Fibroblast of skin of left quadriceps (primary cell): ENCODE measurements at places on chromosomes 16 and 17.

- no peak for DNase-seq
These were observed 15.2 kb upstream of the CLEC18C start for GRCh38 chr16:70158261-70158939.

DNA sequence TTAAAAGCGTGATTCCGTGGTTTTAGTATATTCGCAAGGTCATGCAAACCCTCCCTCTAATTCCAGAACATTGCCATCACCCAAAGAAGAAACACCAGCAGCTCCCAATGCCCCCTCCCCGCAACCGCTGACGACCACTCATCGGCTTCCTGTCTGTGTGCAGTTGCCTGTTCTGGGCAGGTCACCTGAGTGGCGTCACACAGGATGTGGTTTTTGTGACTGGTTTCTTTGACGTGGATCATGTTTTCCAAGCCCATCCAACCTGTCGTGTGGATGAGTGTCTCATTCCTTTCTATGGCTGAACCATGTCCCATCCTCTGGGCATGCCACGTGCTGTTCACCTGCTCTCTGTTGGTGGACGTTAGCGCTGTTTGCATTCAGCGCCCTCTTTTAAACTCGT, 8.2 kb upstream of the ATP2C2 start:
- no peak for DNase-seq

DNA sequence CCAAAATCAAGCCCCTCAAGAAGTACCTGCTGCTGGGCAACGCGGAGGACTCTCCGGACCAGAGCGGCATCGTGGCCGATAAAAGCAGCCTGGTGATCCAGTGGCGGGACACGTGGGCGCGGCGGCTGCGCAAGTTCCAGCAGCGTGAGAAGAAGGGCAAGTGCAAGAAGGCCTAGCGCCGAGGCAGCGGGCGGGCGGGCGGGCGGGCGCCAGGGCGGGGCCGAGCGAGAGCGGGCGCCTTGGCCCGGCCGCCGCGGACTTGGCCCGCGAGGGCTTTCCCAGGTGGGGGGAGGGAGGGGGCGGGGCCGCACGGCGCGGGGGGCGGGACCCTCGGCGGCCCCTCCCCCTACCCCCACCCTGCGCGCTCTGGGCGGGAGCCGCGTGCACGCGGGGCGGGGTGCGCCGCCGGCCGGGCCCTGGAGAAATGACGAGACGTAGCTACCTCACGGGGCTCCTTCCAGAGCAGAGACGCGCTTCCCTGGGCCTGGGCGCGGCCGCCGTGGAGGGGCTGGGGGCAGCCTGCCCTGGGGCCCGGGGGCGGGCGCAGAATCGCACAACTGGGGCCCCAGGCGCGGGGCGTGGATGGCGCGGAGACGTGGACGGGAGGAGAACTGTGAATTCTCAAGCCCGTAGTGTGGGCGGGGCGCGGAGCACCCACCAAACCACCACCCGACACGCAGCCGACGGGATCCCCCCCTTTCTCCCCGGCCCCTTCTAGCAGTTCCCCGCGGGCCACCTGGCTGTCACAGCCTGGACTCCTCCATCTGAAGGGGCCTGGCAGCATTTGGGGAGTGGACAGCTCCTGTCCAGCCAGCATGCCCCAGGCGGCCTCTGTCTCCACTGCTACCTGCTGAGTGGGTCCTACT, 218.7 kb downstream of the NTN1 start:
- no peak for DNase-seq

DNA sequence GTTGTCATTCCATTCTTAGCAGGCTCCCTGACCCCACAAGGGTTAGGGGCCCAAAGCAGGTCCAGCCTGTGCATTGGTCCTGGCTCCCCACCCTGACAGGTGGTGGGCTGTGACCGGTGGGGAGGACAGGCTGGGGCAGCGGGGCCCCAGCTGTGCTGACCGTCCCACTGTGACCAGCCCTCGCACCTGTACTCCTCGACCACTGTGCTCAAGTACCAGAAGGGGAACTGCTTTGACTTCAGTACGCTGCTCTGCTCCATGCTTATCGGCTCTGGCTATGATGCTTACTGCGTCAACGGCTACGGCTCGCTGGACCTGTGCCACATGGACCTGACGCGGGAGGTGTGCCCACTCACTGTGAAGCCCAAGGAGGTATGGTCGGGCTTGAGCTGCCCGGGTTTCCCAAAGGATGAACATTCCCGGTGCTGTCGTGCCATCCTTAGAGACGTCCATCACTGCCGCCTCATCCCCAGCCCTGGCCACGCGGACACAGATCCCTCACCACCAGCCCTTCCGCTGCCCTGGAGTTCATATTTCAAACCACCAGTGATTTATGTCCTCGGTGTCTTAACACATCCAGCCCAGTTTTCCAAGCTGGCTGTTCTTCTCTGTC, 7.3 kb downstream of the DRC7 start:
- DNase-seq = no peak

GRCh38 chr17:75645889-75646637, 12.8 kb downstream of the SMIM5 start:
- DNase-seq = no peak

GRCh38 chr16:81357711-81358260, 43.0 kb downstream of the GAN start:
- DNase-seq = no peak

GRCh38 chr16:63461248-63461841, 1425.1 kb upstream of the CDH8 start:
- DNase-seq = peak; percentile 31
